Osteocyte (in vitro differentiated cells): ENCODE measurements at places on chromosomes 3 and 15.
A peak's percentile ranks its signal among the peaks of the same experiment; 100 is the strongest.

DNA sequence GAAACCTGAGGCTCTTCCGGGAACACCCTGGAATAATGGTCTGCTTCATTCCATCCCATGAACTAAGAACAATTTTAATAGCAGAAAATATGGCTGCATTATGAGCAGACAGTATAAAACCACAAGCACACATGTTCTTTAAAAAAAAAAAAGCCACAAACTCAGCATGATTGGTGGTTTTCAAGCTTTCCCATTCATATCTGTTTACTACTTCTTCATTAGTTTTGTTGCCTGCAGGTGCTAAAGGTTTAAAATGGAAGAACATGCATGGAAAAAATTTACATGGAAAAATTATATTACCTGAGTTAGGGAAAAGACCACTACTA lies 137.9 kb upstream of the HES1 start:
- peaks cover 6% of the 10 kb centered on the region for H3K4me1 ChIP-seq
- no peak overlapping the region for H3K27ac ChIP-seq
- no peak for DNase-seq
- no peaks in the 10 kb centered on the region for H3K36me3 ChIP-seq

DNA sequence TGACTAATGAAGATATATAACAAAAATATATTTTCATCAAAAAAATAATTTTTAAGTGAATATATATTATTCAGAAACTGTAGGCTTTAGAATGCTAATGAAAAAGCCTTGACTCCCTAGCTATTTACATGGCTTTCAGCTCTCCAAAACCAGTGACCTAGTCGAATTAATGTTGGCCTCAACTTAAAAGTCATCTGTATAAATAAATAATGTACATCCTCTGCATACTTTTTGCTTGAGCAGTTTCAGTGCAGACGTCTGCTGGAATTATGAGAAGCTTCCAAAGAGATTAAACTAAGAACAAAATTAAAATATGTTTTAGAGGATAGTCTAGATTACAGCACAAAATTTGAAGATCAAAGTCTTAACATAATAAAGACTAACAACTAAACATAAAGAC lies 520.4 kb upstream of the ALCAM start:
- peaks cover 4% of the 10 kb centered on the region for H3K36me3 ChIP-seq
- H3K27me3 ChIP-seq = no peaks in the 10 kb centered on the region
- H3K4me1 ChIP-seq = peaks cover 27% of the 10 kb centered on the region
- no peak overlapping the region for H3K27ac ChIP-seq
- no peak for DNase-seq

DNA sequence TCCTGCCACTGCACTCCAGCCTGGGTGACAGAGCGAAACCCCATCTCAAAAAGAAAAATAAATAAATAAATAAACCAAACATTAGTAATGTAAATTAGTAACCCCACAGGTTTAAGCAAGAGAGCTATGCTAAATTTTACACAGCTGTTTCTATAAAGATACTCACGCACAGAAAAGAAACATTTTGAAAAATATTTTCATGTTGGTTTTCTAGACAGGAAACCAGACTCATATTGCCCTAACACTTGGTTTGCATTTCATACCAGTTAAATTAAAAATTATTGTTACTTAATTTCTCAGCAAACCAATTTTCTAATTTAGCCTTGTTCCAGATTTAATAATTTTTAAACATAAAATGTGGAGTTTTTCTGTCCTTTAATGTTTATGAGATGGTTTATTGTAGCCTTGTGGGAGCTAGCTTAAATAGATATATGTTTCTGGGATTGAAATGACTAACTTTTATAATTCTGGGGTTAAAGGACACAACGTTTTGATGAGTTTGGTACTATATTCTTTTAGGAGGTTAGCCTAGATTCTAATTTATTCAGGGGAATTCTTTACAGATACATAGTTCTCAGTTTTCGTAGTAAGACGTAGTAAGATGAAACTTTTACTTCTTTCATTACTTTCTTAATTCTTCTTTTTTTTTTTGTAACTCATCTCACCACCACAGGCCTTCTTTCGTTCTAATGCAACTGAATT lies 42.6 kb upstream of the SLC4A7 start:
- H3K4me1 ChIP-seq = peaks cover 36% of the 10 kb centered on the region
- H3K27ac ChIP-seq = no peak overlapping the region
- H3K4me3 ChIP-seq = no peak overlapping the region
- DNase-seq = no peak
- H3K27me3 ChIP-seq = no peaks in the 10 kb centered on the region

DNA sequence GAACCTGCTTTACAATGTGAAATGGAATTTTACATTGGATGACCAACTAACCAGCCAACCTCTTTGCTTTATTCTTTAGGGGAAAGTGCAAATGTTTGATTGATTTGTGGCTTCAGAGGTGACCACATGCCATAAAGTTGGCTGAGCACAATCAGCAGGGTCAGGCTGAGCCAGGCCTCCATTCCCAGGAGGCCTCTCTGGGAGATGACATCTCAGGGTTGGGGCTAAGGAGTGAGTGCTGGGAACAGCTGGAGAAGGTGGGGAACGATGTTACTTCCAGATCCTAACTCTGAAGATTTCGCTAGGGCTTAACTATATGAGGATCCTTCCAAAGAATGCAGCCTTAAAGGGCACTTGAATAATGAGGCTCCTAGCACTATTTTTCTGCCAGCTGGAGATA lies 131.7 kb downstream of the ATP10A start:
- H3K27me3 ChIP-seq = no peaks in the 10 kb centered on the region
- H3K27ac ChIP-seq = peak overlapping the region; percentile 32
- no peak overlapping the region for H3K4me3 ChIP-seq
- no peak for DNase-seq
- H3K36me3 ChIP-seq = peaks cover 30% of the 10 kb centered on the region
- H3K4me1 ChIP-seq = peaks cover 66% of the 10 kb centered on the region

DNA sequence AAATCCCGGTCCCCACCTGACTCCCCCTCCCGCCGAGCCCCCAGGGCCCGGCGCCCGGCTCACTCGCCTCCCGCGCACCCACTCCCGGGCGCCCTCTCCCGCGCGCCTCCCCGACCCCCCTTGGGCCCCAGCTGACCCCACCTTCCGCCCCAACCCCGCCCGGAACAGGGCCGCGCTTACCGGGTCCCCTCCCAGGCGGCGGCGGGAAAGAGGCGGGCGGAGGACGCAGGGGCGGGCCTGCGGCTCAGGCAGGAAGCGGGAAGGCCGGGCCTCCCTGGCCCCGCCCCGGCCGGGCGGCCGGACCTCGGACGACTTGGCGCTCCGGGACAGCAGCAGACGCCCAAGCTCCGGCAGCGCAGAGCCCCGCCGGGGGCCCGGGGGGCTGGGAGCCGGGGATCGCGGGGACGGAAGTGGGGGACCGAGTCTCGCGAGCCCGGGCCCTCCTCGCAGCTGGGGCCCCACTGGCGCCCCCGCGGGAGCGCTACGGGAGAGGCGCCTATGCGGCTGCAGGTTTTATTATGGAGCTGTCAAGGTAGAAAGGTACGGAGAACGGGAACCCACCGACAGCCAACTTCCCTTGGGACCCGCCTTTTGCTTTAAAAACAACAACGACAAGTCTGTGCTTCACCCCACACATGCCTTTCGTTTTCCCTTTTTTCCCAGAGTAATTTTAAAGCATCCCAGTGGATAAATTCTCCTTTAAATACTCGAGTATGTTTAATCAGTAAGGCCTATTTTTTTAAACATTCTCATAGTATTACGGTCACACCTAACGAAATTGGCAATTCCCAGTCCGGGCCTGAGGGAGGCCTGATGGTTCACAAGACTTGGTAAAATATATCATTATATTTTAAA lies at the start of gene SLC41A3:
Gene SLC41A3, minus strand, starts transcription at position 212 of the 855 bp plus-strand sequence. CDS start 15,905 bp downstream, outside the sequence.
- peak within 1 kb of the TSS; percentile 64 for H3K27ac ChIP-seq
- peaks cover 7% of the 10 kb centered on the region for H3K36me3 ChIP-seq

- no peak within 1 kb of the TSS for H3K4me3 ChIP-seq
- H3K27ac ChIP-seq = no peak within 1 kb of the TSS
- H3K4me1 ChIP-seq = peaks cover 1% of the 10 kb centered on the region
- DNase-seq = no peak
- no peaks in the 10 kb centered on the region for H3K36me3 ChIP-seq
Observed at GRCh38 chr3:122021811-122022401, at the start of gene ILDR1. Gene ILDR1, minus strand, starts transcription at chr3:122022247. Its CDS starts 170 bp downstream, at chr3:122022077.

DNA sequence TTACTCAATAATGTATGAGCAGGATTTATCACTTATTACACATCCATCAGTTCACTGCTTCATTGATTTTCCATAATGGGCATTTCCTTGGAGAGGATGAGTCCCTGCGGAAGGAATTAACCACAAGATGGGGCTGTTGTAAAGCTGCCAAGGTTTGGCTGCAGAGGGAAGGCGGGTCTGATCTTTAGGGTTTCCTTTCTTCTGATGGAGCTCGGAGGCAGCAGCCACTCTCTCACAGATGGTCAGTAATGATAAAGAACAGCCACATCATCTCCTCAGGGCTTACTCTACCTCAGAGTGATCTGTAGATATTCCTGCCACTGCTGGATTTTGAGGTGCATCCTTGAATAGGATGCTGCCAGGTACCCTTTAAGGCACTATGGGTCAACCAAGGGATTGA lies 115.2 kb downstream of the USP13 start:
- no peak overlapping the region for H3K4me3 ChIP-seq
- H3K27me3 ChIP-seq = no peaks in the 10 kb centered on the region
- peaks cover 37% of the 10 kb centered on the region for H3K36me3 ChIP-seq
- no peak overlapping the region for H3K27ac ChIP-seq
- peaks cover 29% of the 10 kb centered on the region for H3K4me1 ChIP-seq

GRCh38 chr15:60324706-60325438 lies 72.9 kb downstream of the ANXA2 start:
- no peak overlapping the region for H3K27ac ChIP-seq
- peaks cover 77% of the 10 kb centered on the region for H3K27me3 ChIP-seq
- DNase-seq = no peak
- H3K4me1 ChIP-seq = peaks cover 22% of the 10 kb centered on the region

DNA sequence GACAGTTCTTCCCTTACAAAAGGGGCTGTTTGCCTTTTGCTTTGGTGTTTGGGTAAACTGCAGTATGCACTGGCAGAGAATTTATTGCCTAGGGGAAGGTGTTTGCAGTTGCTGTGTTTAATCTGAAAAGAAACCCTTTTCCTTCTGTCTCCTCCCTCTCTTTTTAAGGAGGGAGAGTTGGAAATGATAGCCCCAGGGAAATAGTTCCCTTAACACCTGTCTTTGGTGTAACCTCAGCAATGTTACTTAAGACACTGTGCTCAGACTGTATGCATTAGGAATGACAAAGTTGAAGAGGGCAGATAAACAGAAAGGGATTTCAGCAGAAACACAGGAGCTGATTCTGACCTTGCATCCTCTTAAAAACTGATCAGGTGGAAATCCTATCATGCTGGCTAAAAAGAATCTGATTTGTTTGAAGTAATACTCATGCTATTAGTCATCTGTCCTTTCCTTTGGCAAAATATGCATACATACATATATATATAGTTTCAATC lies 125.4 kb downstream of the TP63 start:
- DNase-seq = no peak
- H3K4me3 ChIP-seq = no peak overlapping the region
- H3K27ac ChIP-seq = no peak overlapping the region

DNA sequence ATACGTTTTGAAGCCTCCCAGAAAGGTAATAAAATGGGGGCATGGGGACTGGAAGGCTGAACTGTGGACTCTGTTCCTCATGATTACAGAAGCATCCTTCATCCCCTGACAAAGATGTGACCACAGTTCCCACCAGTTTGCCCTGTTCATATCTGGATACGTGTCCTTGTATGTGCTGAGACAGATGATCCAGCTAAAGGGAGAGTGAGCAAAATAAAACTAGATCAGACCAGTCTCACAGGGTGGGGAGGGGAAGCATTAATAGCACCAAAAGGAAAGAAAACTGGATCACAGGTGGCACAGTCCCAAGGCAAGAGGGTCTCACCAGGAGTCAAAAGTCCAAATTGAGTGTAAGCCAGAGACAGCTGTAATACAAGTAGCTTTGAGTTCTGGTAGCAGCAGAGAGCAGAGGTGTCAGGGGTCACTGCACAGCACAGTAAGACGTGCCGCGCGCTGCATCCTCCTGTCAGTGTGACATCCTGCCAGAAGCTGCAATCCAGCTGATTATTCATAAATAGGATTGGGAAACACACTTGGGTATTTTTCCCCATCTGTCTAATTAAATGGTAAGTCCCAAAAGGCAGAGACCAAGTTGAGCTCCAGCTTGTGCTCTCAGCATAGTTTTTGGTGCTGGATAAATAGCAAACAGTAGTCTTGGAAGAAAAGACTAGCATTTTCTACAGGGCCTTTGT lies 560.0 kb upstream of the CFAP20DC start:
- DNase-seq = no peak
- no peak overlapping the region for H3K27ac ChIP-seq
- no peaks in the 10 kb centered on the region for H3K36me3 ChIP-seq
- peaks cover 2% of the 10 kb centered on the region for H3K4me1 ChIP-seq
- no peak overlapping the region for H3K4me3 ChIP-seq
- no peaks in the 10 kb centered on the region for H3K27me3 ChIP-seq

DNA sequence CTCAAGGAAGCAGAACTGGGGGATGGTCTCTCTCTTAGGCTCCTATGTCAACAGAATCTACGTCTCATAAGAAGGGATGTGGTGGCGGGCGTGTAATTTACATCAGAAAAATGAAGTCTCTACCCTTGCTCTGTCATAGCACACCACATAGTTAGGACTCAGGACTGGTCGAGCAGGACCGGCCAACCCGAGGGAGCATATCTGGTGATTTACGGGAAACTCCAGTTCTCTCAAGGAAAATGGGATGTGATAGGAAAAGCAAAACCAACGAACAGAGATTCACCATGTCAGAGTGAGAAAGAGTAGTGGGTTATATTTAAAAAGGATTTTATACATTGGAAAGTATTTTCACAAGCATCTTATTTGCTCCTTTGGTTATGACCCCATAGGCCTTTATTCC lies 54.7 kb downstream of the IGF2BP2 start:
- H3K36me3 ChIP-seq = no peaks in the 10 kb centered on the region
- peaks cover 51% of the 10 kb centered on the region for H3K4me1 ChIP-seq
- no peak for DNase-seq

DNA sequence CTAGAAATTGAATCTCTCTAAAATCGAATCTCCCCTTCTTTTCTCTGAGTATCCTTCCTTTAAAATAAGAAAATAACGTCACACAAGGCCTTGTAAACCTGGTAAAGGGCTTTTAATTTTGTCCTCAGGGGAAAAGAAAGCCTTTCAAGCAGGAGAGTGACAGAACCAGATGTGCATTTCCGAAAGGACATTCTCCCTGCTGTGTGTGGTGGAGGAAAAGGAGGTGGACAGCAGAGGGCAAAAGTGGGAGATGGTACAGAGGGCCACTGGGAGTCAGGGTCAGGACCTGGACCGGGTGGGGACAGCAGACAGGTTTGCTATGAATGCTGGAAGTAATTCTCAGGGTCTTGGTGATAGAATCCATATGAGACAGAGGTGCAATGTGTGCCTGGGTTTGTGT lies 127.6 kb downstream of the RORA start:
- H3K27me3 ChIP-seq = peaks cover 5% of the 10 kb centered on the region
- H3K36me3 ChIP-seq = no peaks in the 10 kb centered on the region
- DNase-seq = no peak
- peaks cover 30% of the 10 kb centered on the region for H3K4me1 ChIP-seq
- no peak overlapping the region for H3K27ac ChIP-seq

DNA sequence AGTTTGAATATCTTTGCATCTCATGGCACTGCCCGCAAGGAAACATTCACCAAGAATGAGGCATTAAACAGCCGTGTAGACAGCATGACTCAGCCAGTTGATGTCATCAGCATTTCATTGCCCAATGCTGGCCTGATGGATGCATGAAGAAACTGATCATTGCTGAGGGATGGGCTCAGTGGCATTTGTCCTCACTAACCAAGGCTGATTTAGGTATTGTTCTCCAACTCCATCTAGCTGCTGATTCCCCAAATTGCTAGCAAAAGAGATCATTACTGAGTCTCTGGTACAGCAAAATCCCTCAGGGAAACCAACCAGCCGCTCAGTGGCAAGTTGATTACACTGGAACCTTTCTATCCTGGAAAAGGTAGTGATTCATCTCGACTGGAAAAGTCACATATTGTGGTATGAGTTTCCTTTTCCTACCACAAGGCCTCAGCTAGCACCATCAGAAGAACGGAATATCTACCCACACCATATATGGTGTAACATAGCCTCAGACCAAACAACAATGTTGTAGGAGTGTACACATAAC lies 186.5 kb upstream of the GAP43 start:
- no peak for DNase-seq
- H3K27me3 ChIP-seq = no peaks in the 10 kb centered on the region
- no peak overlapping the region for H3K4me3 ChIP-seq
- H3K36me3 ChIP-seq = no peaks in the 10 kb centered on the region
